ENCODE measurements at places on chromosomes 13 and 19.

- no peak for DNase-seq
Measured at GRCh38 chr13:110971486-110971885, 56.6 kb upstream of the ANKRD10 start.

- no peak for DNase-seq
Measured at GRCh38 chr13:58566176-58566575, 934.6 kb downstream of the PCDH17 start.

- DNase-seq = peak; percentile 56
Measured at GRCh38 chr19:43446746-43447489, 18.5 kb downstream of the LYPD3 start.

GRCh38 chr19:28456252-28456651 is 756.7 kb downstream of the UQCRFS1 start:
- DNase-seq = no peak

DNA sequence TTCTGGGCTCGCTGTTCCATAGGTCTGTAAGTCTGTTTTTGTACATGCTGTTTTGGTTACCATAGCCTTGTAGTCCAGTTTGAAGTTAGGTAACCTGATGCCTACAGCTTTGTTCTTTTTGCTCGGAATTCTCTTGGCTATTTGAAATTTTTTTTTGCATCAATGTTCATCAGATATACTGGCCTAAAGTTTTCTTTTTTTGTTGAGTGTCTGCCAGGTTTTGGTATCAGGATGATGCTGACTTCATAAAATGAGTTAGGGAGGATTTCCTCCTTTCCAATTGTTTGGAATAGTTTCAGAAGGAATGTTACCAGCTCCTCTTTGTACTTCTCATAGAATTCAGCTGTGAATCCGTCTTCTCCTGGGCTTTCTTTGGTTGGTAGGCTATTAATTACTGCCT is 397.8 kb upstream of the HTR2A start:
- no peak for DNase-seq

GRCh38 chr19:31818798-31819105 is 469.5 kb upstream of the TSHZ3 start:
- peak; percentile 53 for DNase-seq

DNA sequence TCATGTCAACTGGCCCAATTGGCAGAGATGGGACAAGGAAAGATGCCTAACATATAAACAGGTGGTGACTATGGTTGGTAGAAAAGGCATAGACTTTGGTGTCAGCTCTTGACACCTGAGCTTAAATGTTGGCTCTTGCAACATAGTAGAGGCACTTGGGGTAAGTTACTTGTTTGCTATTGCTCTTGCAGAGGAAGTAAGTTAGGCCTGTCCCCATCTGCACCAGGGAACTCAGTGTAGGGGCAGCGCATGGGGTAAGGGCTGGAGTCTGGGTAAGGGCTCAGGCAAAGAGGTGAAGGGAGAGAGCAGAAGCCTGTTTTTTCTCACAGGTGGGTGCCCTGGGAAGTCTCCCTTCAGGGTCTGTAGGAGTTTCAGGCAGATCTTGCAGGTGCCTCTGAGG is 27.6 kb downstream of the ERICH6B start:
- no peak for DNase-seq

- no peak for DNase-seq
Measured at GRCh38 chr13:50318887-50319286, 303.6 kb downstream of the KCNRG start.

- peak; percentile 81 for DNase-seq
Measured at GRCh38 chr19:34254046-34254697, at the start of gene GARRE1. Gene GARRE1 (plus strand): TSS chr19:34254554. CDS start chr19:34300474, 45,920 bp downstream.

DNA sequence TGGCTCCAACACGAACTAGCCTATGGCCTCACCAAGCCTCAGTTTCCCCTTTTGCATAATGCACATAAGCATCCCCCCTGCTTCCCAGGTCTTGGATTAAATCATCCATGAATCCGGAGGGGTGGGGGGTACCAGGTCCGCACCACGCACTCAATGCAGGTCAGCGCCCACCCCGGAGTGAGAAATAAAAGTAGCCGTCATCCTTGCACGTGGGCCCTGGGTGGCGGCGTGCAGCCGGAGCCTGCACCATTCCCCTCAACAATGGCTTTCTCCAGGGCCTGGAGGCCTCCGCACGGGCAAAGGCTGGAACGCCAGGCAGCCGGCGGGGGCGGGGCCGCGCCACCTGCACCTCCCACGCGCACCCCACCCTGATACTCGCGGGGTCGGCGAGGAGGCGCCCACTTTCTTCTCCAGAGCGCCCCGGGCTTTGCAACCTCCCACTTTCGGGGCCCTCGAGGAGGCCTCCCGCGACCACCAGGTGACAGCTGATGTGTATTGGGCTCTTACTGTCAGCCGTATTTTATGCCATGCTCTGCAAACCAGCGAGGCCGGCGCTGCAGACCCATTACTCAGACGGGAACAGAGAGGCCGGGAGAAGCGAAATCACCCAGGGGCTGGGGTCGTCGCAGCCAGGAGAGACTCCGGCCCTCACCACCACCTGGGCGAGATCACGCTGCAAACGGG is 767 bp upstream of the GADD45B start:
- DNase-seq = peak; percentile 67

DNA sequence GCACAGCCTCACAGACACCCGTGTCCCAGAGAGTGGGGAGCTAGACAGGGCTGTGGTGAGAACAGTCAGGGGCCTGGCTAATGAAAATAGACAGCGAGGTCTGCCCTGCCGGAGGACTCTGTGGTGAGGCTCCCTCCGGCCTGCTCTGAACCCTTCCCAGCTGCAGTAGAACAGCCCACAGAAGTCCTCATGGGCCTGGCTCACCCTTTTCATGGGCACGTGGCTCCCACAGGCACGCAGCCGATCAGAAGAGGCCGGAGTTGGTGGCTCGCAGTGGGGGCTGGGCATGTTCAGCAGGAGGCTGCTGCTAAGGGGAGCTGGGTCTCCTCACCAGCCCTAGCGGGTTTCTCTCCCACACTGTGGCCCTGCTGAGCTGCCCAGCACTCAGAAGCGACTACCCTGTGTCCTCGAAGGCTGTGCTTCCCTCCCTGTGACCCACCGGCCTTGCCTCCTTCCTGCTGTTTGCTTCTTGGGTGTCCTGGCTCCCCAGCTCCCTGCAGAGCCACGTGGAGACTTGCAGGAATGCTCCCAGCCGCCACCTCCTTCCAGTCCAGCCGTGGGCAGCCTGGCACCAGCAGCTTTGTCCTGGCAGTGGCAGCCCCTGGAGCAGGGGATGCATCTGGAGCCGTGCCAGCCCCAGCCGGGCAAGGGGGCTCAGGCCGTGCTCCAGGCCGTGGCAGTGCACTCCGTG is 138.7 kb downstream of the KDM4B start:
- DNase-seq = no peak
